ENCODE measurements at places on chromosomes 1 and 21. TPM values are rescaled to one million over a fixed set of nuclear protein-coding genes. Genes with fewer than 3 reads are reported as not detected.

Gene AMY2A
- not detected for total RNA-seq

Gene MFSD2A
- 3.8 TPM for total RNA-seq

Gene FMO3
- not detected for total RNA-seq

Gene DIO1
- not detected for total RNA-seq

Gene OR2L2
- not detected for total RNA-seq

Gene KCNJ6
- total RNA-seq, result not detected

Gene AUNIP
- total RNA-seq, result 5.5 TPM

All from epithelial cell of umbilical artery (primary cell).